ENCODE measurements at places on chromosomes 2 and 18.

DNA sequence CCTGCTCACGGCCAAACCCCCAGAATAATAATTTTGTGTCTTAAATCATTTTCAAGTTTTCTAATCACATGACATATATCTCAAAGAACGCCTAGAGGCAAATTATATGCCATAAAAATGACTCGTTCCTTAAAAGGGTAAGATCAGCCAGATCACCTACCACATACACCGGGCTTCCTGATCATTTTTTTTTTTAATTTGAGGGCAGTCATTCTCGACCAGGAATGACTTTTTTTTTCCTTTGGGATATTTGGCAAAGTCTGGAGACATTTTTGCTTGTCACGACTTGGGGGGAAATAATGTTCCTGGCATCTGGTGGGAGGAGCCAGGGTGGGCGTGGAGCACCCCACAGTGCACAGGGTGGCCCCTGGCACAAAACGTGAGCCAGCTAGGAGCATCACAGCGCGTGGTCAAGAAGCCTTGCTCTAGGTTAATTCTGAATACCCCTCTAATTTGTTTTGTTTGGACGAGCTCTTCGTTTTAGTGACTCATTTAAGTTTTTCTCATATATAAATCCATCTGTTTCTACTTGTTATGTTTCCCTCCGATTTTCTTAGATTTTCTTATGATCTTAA is 94.9 kb downstream of the TWIST2 start:
- no peak for ATAC-seq
- peaks cover 1% of the 10 kb centered on the region for H3K4me1 ChIP-seq
- H3K27ac ChIP-seq, result no peak overlapping the region
- H3K27me3 ChIP-seq, result peaks cover 17% of the 10 kb centered on the region

- H3K27me3 ChIP-seq, result no peaks in the 10 kb centered on the region
- peaks cover 12% of the 10 kb centered on the region for H3K4me1 ChIP-seq
- H3K36me3 ChIP-seq, result peaks cover 53% of the 10 kb centered on the region
- no peak overlapping the region for H3K27ac ChIP-seq
These were observed 22.7 kb downstream of the GDF7 start for GRCh38 chr2:20689428-20690264.

GRCh38 chr2:172513524-172513900 is 42.4 kb upstream of the PDK1 start:
- no peaks in the 10 kb centered on the region for H3K27me3 ChIP-seq
- H3K27ac ChIP-seq, result peak overlapping the region; percentile 53
- H3K4me1 ChIP-seq, result peaks cover 46% of the 10 kb centered on the region
- no peak for ATAC-seq
- no peak overlapping the region for H3K4me3 ChIP-seq
- no peaks in the 10 kb centered on the region for H3K36me3 ChIP-seq

GRCh38 chr18:35713545-35713944 is 132.0 kb downstream of the GALNT1 start:
- no peaks in the 10 kb centered on the region for H3K27me3 ChIP-seq
- no peak overlapping the region for H3K27ac ChIP-seq
- no peaks in the 10 kb centered on the region for H3K4me1 ChIP-seq
- H3K4me3 ChIP-seq, result no peak overlapping the region

DNA sequence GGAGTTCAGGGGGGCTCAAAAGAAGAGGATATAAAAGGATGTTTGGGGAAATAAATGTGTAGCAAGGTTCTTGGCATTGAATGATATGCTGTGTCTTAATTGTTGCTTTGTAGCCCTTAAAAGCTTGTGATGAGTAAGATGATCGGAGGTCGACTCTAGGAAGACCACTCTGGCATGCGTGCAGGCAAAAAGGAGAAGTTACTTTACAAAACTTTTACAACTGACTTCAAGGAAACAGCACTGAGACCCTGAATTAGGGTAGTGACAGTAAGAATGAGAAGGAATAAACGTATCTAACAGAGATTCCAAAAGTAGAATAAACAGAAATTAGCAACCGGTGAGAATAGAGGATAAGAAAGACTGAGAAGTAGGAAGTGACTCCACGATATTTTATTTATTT is 228.7 kb upstream of the TANK start:
- no peaks in the 10 kb centered on the region for H3K4me1 ChIP-seq
- H3K4me3 ChIP-seq, result no peak overlapping the region

GRCh38 chr18:48835745-48836170 is 115.0 kb downstream of the SMAD7 start:
- no peaks in the 10 kb centered on the region for H3K27me3 ChIP-seq
- H3K27ac ChIP-seq, result no peak overlapping the region
- H3K4me3 ChIP-seq, result no peak overlapping the region
- H3K4me1 ChIP-seq, result peaks cover 76% of the 10 kb centered on the region

GRCh38 chr2:40625849-40626248 is 174.0 kb upstream of the SLC8A1 start:
- no peak overlapping the region for H3K27ac ChIP-seq
- no peak overlapping the region for H3K4me3 ChIP-seq
- no peaks in the 10 kb centered on the region for H3K4me1 ChIP-seq
- no peaks in the 10 kb centered on the region for H3K27me3 ChIP-seq

DNA sequence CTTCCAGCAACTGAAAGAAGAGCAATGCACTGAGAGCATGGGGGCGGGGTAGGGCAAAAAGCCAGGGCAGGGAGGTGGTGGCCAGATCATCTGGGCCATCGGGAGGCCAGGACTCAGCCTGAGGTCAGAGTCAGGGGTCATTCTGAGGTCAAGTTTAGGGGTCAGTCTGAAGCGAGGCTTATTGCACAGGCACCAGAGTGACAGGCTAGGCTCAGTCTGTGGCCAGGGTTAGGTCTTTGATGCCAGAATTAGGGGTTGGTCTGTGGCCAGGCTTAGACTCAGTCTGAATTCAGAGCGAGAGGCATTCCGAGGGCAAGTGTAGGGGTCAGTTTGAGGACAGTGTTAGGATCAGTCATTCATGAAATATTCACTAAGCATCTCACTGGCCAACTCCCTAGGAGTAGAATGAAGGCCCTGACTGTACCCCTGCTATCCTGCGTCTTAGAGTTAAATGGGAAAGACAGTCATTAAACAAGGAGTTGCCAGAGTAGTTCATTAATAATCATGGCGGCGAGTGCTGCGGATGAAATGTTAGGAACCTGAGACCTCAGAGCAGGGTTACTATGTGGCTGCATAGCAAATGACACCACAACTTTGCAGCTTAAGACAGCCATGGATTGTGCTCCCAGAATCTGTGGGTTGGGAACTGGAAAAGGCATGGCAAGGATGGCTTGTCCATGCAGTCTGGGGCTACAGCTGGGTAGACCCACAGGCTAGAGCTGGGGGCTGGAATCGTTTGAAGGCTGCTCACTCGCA is 198.7 kb downstream of the CYP26B1 start:
- H3K4me3 ChIP-seq, result no peak overlapping the region
- no peak for ATAC-seq

DNA sequence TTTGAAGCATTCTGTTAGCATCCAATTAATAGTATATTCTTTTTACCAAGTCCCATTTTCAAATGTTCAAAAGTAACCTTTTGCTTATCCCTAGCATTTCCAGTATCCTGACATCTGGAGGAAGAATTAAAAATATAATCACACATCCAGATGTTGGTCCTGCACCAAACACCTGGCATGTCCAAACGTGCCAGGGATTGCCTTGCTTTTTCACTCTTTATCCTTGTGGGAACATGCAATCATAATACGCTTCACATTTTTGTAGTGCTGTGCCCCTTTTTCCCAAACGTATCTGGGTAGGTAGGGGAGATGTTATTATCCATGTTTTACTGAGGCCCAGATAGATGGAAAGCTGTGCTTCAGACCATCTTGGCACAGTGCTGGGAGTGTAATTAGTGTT is 133.0 kb downstream of the TPGS2 start:
- peaks cover 9% of the 10 kb centered on the region for H3K27me3 ChIP-seq
- no peaks in the 10 kb centered on the region for H3K4me1 ChIP-seq
- ATAC-seq, result no peak
- H3K27ac ChIP-seq, result no peak overlapping the region

GRCh38 chr2:78065366-78065765 is 543.2 kb upstream of the LRRTM4 start:
- no peaks in the 10 kb centered on the region for H3K36me3 ChIP-seq
- H3K27ac ChIP-seq, result no peak overlapping the region

- H3K36me3 ChIP-seq, result peaks cover 8% of the 10 kb centered on the region
- no peaks in the 10 kb centered on the region for H3K27me3 ChIP-seq
- H3K27ac ChIP-seq, result no peak overlapping the region
- no peaks in the 10 kb centered on the region for H3K4me1 ChIP-seq
- H3K4me3 ChIP-seq, result no peak overlapping the region
These were observed 13.6 kb upstream of the CREB1 start for GRCh38 chr2:207516206-207516605.

DNA sequence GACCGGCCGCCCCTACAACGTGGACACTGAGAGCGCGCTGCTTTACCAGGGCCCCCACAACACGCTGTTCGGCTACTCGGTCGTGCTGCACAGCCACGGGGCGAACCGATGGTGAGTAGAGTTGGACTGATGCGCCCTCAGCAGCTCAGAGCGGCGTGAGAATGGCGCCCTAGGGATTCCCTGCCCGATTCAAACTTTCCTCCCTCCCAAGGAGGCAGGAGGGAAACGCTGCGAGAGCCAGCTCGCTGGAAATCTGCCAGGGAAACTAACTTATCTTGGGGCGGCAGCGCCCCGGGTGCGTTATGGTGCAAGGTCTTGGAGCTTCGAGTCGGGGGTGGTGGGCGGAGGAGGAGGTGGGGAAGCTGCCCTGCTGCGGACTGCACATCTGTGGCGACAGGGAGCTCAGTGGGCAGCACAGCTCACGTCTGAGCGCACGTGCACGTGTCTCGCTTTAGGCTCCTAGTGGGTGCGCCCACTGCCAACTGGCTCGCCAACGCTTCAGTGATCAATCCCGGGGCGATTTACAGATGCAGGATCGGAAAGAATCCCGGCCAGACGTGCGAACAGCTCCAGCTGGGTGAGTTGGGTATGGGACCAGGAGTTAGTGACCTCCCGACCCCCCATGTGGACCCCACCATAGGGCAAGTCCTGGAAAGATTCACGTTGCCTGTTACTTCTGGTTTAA is 697 bp downstream of the ITGA4 start:
- H3K27me3 ChIP-seq, result no peaks in the 10 kb centered on the region
- ATAC-seq, result peak; percentile 62
- H3K4me1 ChIP-seq, result peaks cover 66% of the 10 kb centered on the region
- peak overlapping the region; percentile 69 for H3K27ac ChIP-seq
- peak overlapping the region; percentile 92 for H3K4me3 ChIP-seq

DNA sequence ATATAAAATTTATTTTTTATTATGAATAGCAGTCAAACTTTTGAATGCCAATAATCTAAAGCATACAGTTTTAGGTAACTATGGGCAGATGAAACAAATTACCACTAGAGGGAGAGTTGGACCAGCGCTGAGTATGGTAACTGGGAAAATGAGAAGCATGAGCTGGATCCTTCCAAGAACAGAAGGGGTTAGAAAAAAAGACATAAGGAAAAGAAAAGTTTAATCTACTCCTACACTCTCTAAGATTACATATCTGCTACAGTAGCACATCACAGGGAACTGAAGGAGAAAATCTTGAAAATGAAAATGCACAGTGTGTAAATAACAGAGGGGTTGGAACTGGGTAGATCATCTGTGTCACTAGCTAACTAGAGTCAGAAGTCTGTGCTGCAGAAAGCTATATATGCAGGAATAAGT is 15.5 kb downstream of the REG3G start:
- no peaks in the 10 kb centered on the region for H3K27me3 ChIP-seq
- H3K36me3 ChIP-seq, result no peaks in the 10 kb centered on the region
- ATAC-seq, result no peak
- H3K4me1 ChIP-seq, result no peaks in the 10 kb centered on the region
- no peak overlapping the region for H3K4me3 ChIP-seq
- H3K27ac ChIP-seq, result no peak overlapping the region

GRCh38 chr2:28370354-28370753 is 22.3 kb upstream of the FOSL2 start:
- peaks cover 8% of the 10 kb centered on the region for H3K4me1 ChIP-seq
- ATAC-seq, result no peak
- H3K27ac ChIP-seq, result no peak overlapping the region
- H3K27me3 ChIP-seq, result peaks cover 17% of the 10 kb centered on the region

GRCh38 chr2:8049851-8050571 is 631.8 kb upstream of the ID2 start:
- no peaks in the 10 kb centered on the region for H3K4me1 ChIP-seq
- no peak for ATAC-seq
- H3K27me3 ChIP-seq, result peaks cover 8% of the 10 kb centered on the region
- no peak overlapping the region for H3K27ac ChIP-seq
- H3K36me3 ChIP-seq, result no peaks in the 10 kb centered on the region
- no peak overlapping the region for H3K4me3 ChIP-seq

- peaks cover 23% of the 10 kb centered on the region for H3K4me1 ChIP-seq
- H3K27me3 ChIP-seq, result no peaks in the 10 kb centered on the region
- no peak overlapping the region for H3K27ac ChIP-seq
- no peak overlapping the region for H3K4me3 ChIP-seq
- ATAC-seq, result no peak
These were observed 2.1 kb downstream of the ASTL start for GRCh38 chr2:96136129-96136720.

DNA sequence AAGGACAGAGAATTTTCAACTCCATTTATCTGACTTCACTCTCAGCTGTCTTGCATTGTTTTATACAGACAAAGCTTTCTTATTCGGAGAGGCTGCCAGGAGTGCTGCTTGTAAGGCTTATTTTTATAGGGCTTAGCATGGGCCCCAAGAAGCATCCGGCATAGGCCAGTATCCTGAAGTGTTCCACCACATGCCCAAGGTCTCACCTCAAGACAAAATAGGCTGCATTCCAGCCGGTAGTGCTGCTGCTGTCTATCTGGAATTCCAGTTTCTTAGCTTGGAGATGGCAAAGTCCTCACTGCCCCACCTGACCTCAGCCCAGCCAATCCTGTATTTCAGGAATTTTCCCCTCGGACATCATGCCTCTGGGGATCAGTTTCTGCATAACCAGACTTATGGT is 47.6 kb upstream of the MCFD2 start:
- peak overlapping the region; percentile 56 for H3K27ac ChIP-seq
- peaks cover 46% of the 10 kb centered on the region for H3K36me3 ChIP-seq
- H3K4me1 ChIP-seq, result peaks cover 37% of the 10 kb centered on the region
- ATAC-seq, result no peak

DNA sequence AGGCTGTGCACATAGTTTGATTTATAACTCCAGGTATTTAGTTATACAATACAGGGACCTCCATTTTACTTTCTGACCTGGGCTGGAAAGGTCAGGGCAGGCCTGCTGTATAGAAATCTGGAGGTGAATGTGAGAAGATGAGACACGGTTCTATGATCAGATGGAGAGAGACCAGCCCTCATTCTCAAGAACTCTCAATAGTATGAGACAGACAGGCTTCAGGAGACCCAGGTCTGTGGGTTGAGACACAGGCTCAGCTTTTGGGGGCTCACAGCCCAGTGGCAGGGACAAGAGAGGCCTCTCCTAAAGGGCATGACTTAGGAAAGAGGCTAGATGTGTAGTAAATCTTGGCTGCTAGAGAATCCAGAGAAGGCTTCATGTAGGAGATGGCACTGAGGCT is 719 bp upstream of the ATP6V1B1 start:
- H3K27me3 ChIP-seq, result peaks cover 29% of the 10 kb centered on the region
- H3K36me3 ChIP-seq, result no peaks in the 10 kb centered on the region
- H3K4me1 ChIP-seq, result peaks cover 9% of the 10 kb centered on the region
- H3K4me3 ChIP-seq, result no peak overlapping the region
- H3K27ac ChIP-seq, result no peak overlapping the region

DNA sequence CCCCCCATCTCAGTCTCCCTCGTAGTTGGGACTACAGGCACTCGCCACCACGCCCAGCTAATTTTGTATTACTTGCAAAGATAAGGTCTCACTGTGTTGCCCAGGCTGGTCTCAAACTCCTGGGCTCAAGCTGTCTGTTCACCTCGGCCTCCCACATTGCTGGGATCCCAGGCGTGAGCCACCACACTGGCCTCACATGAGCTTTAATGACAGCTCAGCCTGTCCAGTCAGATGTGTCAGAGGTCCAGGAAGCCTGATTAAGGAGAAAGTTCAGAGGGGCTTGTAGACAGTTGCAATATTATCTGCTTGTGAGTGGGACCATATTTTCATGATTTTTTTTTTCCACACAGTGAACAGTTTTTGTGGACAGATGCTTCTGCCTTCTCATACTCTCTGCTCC is 82.0 kb downstream of the LIMS1 start:
- no peaks in the 10 kb centered on the region for H3K27me3 ChIP-seq
- no peak overlapping the region for H3K4me3 ChIP-seq
- H3K4me1 ChIP-seq, result peaks cover 80% of the 10 kb centered on the region
- peak overlapping the region; percentile 72 for H3K27ac ChIP-seq
- peaks cover 10% of the 10 kb centered on the region for H3K36me3 ChIP-seq
